ENCODE measurements at places on chromosomes 13 and 19. TPM values are rescaled to one million over a fixed set of nuclear protein-coding genes. Genes with fewer than 3 reads are reported as not detected.
A peak's percentile ranks its signal among the peaks of the same experiment; 100 is the strongest.

GRCh38 chr19:18932216-18932841 lies 8.7 kb downstream of the HOMER3 start:
- peak; percentile 99 for DNase-seq

- DNase-seq: no peak
Measured at GRCh38 chr19:41540041-41540695, 35.8 kb upstream of the CEACAM21 start.

DNA sequence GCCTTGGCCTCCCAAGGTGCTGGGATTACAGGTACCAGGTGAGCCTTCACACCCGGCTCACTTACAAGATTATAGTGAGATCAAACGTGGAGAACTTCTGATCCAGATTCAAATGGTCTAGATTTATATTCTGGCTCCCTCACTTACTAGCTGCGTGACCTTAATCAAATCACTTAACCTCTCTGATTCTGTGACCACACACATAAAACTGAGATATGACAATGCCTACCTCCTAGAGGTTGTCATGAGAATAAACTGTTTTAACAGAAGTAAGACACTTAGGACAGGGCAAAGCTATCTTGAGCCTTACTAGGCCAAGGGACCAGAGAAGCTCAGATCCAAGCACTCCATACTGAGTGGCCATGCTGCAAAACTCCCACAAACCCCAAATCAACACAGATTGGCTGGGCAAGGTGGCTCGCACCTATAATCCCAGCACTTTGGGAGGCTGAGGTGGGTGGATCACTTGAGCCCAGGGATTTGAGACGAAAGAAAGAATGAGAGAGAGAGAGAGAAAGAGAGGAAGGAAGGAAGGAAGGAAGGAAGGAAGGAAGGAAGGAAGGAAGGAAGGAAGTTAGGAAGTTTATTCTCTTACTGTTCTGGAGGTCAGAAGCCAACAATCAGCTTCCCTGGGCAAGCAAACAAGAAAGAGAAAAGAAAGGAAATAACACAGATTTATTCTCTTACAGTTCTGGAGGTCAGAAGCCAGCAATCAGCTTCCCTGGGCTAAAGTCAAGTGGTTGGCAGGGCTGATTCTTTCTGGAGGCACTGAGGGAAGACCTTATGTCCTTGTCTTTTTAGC lies 46.1 kb upstream of the MAP3K10 start:
- no peak for DNase-seq

Gene GARIN5A
- total RNA-seq: 8.2 TPM

Gene PGLYRP1
- not detected for total RNA-seq

- no peak for DNase-seq
Measured at GRCh38 chr13:98542568-98543377, 34.1 kb downstream of the STK24 start.

GRCh38 chr13:90535421-90535820 lies 812.1 kb upstream of the MIR17HG start:
- no peak for DNase-seq

DNA sequence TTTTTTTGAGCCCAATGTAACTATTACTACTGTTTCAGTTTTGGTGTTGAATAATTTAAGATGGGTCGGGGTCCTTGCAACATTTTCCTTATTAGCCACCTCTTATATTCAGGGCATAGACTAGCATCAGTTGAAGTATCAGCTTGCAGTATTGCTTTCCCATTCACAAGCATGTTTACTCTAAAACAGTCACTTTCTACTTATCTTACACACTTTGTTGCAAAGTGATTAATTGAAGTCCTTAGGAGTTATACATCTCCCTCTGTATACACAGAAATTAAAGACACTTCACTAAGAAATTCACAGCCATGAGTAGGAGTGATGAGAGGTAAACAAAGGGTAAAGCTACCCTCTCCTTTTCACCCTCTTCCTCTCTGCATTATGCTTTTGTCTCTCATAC lies 27.6 kb downstream of the SLAIN1 start:
- DNase-seq: no peak

Gene FXYD3
- 1.0 TPM for total RNA-seq

DNA sequence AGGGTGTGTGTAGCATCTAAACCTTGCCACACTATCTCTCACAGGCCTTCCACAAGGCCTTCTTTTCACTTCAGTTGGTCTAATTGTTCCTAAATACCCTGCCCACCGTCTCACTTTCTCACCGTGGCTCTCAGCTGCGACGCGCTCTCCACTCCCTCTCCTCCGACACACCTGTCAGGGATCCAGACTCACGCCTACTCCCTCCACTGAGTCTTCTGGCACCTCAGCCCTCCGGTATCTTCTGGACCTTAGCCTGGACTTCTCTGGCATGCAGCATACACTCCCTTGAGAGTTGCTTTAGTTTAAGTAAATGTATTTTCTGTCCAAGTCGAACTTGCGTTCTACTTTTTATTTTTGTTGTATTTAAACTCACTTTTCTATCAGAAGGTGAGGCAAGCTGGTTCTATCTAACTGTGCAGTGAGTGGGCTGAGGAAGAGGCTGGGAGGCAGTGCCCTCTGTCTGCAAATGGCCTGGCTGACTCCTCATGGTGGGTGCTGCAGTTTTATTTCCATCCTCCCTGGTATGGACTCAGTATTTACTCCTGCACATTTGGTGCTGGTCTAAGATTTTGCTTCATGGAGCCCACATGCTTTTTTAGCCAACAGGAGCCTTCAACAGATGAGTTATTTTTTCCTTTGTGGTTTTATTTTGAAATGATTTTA lies 28.5 kb upstream of the ARGLU1 start:
- no peak for DNase-seq

GRCh38 chr13:43516401-43516833 lies 270.4 kb downstream of the ENOX1 start:
- no peak for DNase-seq

Gene FGF21
- total RNA-seq: 0.44 TPM

GRCh38 chr19:9885077-9885552 lies 50.0 kb downstream of the PIN1 start:
- DNase-seq: no peak

GRCh38 chr13:23147827-23148226 lies 33.0 kb upstream of the SGCG start:
- DNase-seq: peak; percentile 35

Gene KLK12
- total RNA-seq: not detected

Gene PRX
- total RNA-seq: 8.3 TPM

DNA sequence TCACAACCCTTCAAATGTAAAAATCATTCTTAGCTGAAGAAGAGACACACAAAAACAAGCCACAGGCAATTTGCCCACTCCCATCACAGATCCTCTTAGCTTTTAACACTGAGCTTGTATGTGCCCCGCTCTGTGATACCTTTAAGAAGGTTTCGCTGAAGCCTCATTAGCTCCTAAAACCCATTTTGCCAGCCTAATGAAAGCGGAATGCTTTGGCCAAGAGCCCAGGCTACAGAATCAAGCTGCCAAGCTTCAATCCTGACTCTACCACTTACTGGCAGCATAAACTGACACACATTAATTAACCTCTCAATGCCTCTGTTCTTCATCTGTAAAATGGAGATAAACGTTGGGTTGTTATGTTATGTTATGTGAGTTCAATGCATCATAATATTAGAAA lies 10.5 kb downstream of the ZNF112 start:
- DNase-seq: no peak

Gene STX10
- 56.9 TPM for total RNA-seq

Gene DMRTC2
- total RNA-seq: not detected

Gene ZNF556
- total RNA-seq: 0.11 TPM

- peak; percentile 90 for DNase-seq
Measured at GRCh38 chr19:45607071-45608029, 5.3 kb upstream of the GPR4 start.

DNA sequence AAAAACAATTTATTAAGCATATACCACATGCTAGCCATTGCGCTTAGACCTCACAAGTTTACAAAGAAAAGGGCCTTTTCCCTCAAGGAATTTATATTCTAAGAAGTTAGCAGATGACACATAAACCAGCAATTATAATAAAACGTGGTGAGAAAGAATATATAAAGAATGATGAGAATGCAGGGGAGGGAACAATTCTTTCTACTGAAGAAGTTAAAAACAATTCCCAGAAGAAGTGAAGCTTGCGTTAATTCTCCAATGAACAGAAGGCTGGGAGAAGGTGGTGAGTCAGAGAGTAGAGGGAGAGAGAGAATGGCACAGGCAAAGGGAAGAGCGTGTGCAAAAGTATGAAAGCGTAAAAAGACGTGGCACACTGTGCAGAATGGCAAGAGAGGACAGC lies 69.5 kb upstream of the ZDHHC20 start:
- no peak for DNase-seq

- no peak for DNase-seq
Measured at GRCh38 chr19:37855098-37855497, 51.3 kb downstream of the WDR87 start.

DNA sequence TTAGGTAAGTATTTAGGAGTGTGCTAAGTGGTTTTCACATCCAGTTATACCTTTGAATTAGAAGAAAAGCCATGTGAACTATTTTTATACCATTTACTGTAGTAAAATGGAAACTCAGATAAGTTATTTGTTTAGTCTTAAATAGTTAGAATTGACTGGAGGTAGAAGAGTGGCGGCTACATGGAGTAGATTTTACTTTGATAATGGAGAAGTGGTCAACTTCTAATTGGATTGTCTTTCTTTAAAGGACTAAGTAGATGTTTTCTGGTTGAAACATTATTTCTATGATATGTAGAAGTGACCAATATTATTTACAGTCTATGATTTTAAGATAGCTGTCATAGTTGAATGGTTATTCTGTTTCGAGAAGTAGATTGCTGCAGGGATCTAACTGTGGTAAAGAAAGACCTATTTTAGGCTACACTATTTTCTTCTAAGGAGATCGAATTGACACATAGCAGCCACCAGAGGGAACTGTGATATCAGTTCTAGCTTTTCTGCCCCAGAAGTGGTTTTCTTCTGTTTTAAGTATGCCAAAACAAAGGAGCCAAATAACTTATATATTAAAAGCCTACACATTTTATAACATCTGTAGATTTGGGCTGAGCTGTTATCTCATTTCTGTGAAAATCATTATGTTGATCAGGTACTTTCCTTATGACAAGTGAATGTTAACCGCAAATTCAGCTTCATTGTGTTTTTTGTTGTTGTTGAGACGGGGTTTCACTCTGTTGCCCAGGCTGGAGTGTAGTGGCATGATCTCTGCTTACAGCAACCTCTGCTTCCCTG lies 26.1 kb downstream of the ZMYM2 start:
- no peak for DNase-seq

Gene NR1H2
- 40.5 TPM for total RNA-seq

DNA sequence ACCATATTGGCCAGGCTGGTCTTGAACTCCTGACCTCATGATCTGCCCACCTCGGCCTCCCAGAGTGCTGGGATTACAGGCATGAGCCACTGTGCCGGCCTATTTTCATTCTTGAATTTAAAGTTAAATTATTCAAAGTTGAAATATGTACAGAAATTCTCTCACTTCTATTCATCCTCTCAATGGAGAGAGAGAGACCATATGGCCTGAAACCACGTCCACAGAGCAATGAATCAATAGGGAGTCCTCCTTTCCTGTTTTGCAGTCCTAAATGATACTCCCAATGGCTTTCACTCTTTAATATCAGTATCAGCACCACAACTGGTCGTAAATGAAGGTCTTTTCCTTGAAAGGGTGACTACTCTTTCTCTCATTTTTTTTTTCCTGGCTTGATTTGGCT lies 30.5 kb upstream of the KCTD4 start:
- no peak for DNase-seq

DNA sequence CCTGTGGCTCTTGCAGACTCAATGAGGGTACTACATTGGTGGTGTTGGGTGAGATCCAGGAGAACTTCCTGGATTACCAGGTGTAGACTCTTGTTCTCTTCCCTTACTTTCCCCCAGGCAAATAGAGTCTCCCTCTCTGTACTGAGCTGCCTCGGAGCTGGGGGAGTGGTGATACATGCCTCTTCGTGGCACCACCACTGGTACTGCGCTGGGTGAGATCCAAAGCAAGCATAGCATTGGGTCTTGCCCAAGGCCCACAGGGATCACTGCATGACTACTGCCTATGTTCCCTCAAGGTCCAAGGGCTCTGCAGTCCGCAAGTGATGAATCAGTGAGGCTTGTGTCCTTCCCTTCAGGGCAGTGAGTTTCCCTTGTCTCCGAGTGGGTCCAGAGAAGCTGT lies 81.6 kb downstream of the COG6 start:
- DNase-seq: no peak

GRCh38 chr19:51319649-51320279 lies 8.3 kb downstream of the IGLON5 start:
- no peak for DNase-seq

- DNase-seq: no peak
Measured at GRCh38 chr13:44854313-44855060, 134.8 kb downstream of the NUFIP1 start.

Gene ZNF578
- 21.9 TPM for total RNA-seq

Gene LEUTX
- total RNA-seq: not detected

DNA sequence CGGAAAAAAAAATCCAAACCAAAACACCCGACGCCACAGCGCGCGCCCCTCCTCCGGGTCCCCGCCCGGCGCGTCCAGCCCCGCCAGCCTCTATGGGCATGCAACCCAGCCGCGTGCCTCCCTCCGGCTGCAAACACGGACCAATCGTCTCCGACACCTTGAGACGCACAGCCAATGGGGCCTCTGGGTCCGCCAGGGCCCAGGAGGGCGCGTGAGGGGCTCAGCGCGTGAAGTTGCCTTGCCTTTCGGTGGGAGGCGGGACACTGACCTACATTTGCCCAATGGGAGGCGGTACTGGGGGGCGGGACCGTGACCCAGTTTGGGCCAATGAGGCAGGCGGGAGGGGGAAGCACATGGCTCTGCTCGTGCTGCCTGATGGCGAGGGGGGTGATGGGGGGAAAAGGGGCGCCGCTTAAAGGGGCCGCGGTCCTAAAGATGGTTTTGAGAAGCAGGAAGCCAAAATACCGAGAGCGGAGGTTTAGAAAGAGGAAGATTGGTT lies 319 bp upstream of the DBP start:
- DNase-seq: peak; percentile 99

Gene C1QTNF9
- total RNA-seq: not detected

DNA sequence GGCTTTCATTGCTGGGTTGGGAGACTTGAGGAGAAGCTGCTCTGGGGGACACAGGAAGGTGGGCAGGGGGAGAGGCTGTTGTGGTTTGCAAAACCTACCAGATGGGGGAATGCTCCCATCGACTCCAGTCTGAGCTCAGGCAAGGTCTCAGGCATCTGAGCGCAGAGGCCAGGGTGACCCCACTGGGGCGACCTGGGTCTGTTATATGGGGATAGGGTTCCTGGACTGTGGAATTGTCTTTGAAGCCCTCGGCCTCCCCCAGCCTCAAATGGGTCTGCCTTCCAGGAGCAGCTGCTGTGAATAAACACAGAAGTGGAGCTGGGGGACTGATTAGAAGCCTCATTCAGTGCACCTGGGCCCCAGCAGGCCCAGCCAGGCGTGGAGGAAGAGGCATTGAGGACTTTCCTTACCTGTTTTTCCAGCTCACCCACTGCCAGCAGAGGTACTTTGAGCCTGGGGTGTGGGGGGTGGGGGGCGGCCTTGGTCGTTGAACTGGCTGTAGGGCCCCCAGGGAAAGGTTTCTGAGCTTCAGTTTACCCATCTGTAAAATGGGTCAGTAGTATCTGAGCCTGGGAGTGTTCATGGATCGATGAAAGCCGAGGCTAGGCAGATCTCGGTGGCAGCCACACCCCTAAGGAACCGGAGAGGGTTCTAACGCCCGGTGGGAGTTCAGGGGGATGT lies 1.4 kb downstream of the CERS4 start:
- no peak for DNase-seq

Gene FFAR1
- total RNA-seq: not detected

- peak; percentile 17 for DNase-seq
Measured at GRCh38 chr19:55088021-55088451, 12.4 kb downstream of the EPS8L1 start.

Gene C19orf18
- 1.1 TPM for total RNA-seq

Measured in WTC11 (cell line).